ENCODE measurements at places on chromosomes 4 and X. TPM values are rescaled to one million over a fixed set of nuclear protein-coding genes. Genes with fewer than 3 reads are reported as not detected.

- no peak overlapping the region for H3K27ac ChIP-seq
- no peak for DNase-seq
- H3K4me3 ChIP-seq: no peak overlapping the region
- H3K4me1 ChIP-seq: peaks cover 2% of the 10 kb centered on the region
- H3K36me3 ChIP-seq: no peaks in the 10 kb centered on the region
These were observed 4.0 kb downstream of the MFAP3L start for GRCh38 chr4:170022211-170022610.

- H3K27ac ChIP-seq: no peak overlapping the region
- peaks cover 3% of the 10 kb centered on the region for H3K4me1 ChIP-seq
- peaks cover 11% of the 10 kb centered on the region for H3K36me3 ChIP-seq
- no peak overlapping the region for H3K4me3 ChIP-seq
- peaks cover 3% of the 10 kb centered on the region for H3K27me3 ChIP-seq
- no peak for DNase-seq
These were observed 58.4 kb upstream of the TET2 start for GRCh38 chr4:105088110-105088879.

DNA sequence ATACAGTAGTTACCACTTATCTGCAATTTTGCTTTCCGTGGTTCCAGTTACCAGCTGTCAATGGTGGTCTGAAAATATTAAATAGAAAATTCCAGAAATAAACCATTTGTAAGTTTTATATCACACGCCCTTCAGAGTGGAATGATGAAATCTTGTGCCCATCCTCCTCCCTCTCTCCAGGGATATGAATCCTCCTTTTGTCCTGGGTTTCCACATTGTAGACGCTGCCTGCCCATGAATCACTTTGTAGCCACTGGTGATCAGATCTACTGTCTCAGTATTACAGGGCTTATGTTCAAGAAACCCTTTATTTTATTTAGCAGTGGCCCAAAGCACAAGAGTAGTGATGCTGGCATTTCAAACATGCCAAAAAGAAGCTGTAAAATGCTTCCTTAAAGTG lies 198.6 kb downstream of the KCNIP4 start:
- DNase-seq: no peak
- H3K27me3 ChIP-seq: no peaks in the 10 kb centered on the region
- no peaks in the 10 kb centered on the region for H3K4me1 ChIP-seq
- H3K27ac ChIP-seq: no peak overlapping the region

GRCh38 chrX:16466640-16467432 lies 183.1 kb upstream of the S100G start:
- H3K27ac ChIP-seq: no peak overlapping the region
- no peaks in the 10 kb centered on the region for H3K36me3 ChIP-seq
- DNase-seq: no peak
- no peak overlapping the region for H3K4me3 ChIP-seq

DNA sequence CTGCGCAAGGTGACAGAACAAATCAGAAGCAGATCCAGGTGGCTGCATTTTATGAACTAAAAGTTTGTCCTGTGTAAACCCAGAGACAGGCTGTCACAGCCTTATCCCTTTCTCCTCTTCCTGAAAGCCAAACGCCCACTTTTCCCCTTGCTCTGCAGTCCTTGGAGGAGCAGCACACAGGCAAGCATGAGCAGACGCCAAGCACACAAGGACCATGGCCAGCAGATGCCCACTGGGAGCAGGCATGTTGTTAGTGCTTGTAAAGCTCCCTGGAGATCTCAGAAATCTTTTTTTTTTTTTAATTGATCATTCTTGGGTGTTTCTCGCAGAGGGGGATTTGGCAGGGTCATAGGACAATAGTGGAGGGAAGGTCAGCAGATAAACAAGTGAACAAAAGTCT lies 11.5 kb upstream of the HOPX start:
- H3K36me3 ChIP-seq: no peaks in the 10 kb centered on the region
- DNase-seq: no peak
- peaks cover 6% of the 10 kb centered on the region for H3K4me1 ChIP-seq
- peaks cover 4% of the 10 kb centered on the region for H3K27me3 ChIP-seq
- no peak overlapping the region for H3K27ac ChIP-seq

GRCh38 chr4:112296949-112297880 lies at the start of gene ALPK1:
Gene ALPK1, plus strand, starts transcription at chr4:112297369.
- peak within 1 kb of the TSS; percentile 85 for H3K27ac ChIP-seq
- no peaks in the 10 kb centered on the region for H3K36me3 ChIP-seq
- peaks cover 15% of the 10 kb centered on the region for H3K4me1 ChIP-seq
- H3K27me3 ChIP-seq: no peaks in the 10 kb centered on the region
- DNase-seq: no peak

DNA sequence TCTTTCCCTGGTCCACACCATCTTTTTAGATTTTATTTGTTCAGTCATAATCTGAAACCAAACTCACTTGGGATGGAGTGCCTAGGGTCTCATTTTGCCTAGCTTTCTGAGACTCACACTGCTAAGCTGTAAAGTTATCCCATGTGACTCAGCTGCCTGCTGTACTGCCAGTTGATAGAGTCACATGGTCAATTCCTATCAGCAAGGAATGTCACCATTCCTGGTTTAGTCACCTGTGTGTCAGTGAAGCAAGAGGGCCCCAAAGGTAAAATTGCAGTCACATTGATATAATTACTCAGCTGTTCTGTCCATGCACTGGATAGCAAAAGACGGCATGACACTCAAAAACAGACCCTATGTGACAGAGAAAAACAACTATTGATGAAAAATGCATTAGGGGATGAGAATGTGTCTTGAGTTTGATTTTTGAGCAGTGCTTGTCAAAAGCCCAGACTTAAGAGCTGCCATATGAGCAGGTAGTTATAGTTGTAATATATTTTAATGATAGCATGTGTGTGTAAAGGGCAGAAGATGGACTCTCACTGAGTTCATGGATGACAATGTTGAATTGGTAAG lies 413.2 kb downstream of the PPARGC1A start:
- H3K27me3 ChIP-seq: no peaks in the 10 kb centered on the region
- H3K4me1 ChIP-seq: no peaks in the 10 kb centered on the region

Gene HAND2
- not detected for total RNA-seq

DNA sequence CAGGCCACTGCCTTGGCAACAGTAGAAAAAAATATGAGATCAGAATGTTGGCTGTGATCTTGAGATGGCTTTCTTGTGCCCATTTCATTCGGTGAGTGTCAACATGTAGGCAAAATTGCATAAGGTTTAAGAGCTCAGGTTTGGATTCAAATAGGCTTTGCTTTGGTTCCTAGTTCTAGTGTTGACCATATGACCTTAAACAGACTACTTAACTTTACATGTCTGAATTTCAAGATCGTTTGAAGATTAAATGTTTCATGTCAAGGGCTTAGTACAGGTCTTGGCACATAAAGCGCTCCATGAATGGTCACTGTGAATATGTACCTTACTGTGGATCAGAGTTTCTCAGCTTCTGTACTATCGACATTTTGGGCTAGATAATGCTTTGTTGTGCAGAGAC lies 204.2 kb downstream of the MGST2 start:
- peaks cover 2% of the 10 kb centered on the region for H3K36me3 ChIP-seq
- no peak overlapping the region for H3K27ac ChIP-seq
- no peaks in the 10 kb centered on the region for H3K27me3 ChIP-seq
- no peak overlapping the region for H3K4me3 ChIP-seq

Gene ERAS
- total RNA-seq: not detected

Gene SLC2A9
- total RNA-seq: 1.6 TPM

GRCh38 chr4:178632415-178632814 lies 1190.2 kb upstream of the AGA start:
- no peaks in the 10 kb centered on the region for H3K36me3 ChIP-seq
- DNase-seq: no peak
- no peak overlapping the region for H3K4me3 ChIP-seq
- H3K27me3 ChIP-seq: no peaks in the 10 kb centered on the region
- H3K4me1 ChIP-seq: no peaks in the 10 kb centered on the region

Gene NALF2
- total RNA-seq: not detected

DNA sequence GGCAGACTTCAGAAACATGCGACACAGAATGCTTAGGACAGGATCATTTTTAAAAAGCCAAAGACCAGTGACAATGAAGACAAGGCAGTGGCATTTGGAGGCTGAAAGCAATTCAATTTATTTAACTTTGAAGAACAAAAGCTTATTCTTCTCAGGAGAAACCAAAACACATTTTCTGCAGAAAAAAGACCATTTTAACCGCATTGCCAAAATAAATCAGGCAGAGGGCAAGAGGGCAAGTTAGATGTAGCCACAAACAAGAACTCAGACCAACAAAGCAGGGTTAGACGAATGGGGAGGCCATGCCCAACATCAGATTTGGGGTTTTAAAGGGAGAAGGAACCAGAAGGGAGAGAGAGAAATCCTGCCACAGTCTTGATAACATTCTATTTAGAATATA lies 58.9 kb downstream of the RELL1 start:
- H3K4me3 ChIP-seq: no peak overlapping the region
- H3K36me3 ChIP-seq: peaks cover 47% of the 10 kb centered on the region
- peak overlapping the region; percentile 39 for H3K27ac ChIP-seq

DNA sequence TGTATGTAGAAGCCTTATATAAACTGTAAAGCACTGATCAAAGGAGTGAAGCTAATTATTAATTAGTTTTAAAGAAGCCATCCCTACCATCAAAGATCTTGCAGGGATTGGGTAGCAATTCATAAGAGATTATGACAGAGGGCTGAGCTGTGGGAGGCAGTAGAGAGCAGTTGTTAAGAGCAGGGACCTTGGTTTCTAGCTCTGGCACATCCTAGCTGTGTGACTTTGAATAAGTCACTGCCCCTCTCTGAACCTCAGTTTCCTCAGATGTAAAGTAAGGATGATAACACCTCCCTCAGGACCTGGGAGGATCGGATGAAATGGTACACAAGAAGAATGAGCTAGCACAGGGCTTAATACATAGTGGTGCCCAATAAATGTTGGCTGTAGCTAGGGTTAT lies 45.4 kb downstream of the APLN start:
- no peaks in the 10 kb centered on the region for H3K36me3 ChIP-seq
- DNase-seq: no peak
- H3K4me3 ChIP-seq: no peak overlapping the region
- H3K4me1 ChIP-seq: peaks cover 8% of the 10 kb centered on the region
- peaks cover 3% of the 10 kb centered on the region for H3K27me3 ChIP-seq
- no peak overlapping the region for H3K27ac ChIP-seq

- DNase-seq: no peak
- no peaks in the 10 kb centered on the region for H3K4me1 ChIP-seq
- H3K27me3 ChIP-seq: peaks cover 4% of the 10 kb centered on the region
- no peak overlapping the region for H3K27ac ChIP-seq
These were observed 34.6 kb upstream of the TMPRSS11D start for GRCh38 chr4:67918428-67918827.

DNA sequence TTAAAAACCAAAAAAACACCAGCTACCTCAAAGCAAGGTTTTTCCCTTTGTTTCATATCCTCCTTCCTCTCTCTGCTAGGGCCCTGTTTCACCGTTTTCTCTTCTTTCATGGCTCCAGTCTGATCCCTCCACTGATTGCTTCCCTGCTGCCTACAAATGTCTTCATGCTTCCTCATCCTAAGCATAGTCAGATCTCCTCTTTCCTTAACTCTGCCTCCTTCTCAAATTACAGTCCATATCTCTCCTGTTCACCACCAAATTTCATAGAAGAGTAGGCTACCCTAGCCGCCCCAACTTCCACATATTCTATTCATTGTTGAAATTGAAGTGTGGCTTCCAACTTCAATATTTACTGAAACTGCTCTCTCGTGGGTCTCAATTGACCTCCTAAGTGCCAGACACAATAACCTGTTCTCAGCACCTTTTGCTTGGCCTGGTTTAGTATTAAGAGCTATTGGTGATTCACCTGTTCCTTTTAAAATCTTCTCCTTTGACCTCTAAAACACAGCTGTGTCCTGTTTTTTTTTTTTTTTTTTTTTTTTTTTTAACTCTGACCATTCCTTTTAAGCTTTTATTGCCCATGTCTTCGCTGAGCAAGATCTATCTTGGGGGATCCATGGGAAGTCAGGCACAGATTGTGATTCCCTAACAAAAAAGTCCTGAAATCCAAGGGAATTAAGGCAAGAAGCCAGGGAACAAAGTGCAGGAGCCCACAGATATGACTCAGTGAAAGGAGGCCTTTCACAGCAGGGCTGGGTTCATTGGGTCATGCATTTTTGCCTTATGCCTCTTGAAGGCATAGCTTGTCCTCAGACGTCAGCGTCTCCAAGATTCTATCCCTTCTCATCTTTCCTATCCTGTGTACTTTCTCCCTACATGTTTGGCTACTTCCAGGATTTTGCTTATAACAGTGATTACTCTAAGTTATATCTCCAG lies 85.4 kb downstream of the RPS3A start:
- H3K4me3 ChIP-seq: no peak overlapping the region
- H3K4me1 ChIP-seq: no peaks in the 10 kb centered on the region
- no peak for DNase-seq
- peaks cover 8% of the 10 kb centered on the region for H3K27me3 ChIP-seq
- H3K27ac ChIP-seq: no peak overlapping the region

Gene LIMCH1
- total RNA-seq: not detected

Gene DOCK11
- total RNA-seq: 80.4 TPM

GRCh38 chr4:6962211-6963041 lies 52.8 kb downstream of the TBC1D14 start:
- H3K36me3 ChIP-seq: no peaks in the 10 kb centered on the region
- no peak overlapping the region for H3K4me3 ChIP-seq
- H3K27me3 ChIP-seq: no peaks in the 10 kb centered on the region
- H3K27ac ChIP-seq: no peak overlapping the region
- no peak for DNase-seq

Gene STK32B
- total RNA-seq: not detected

Gene DOK7
- total RNA-seq: not detected

GRCh38 chr4:62285026-62285425 lies 1084.9 kb downstream of the ADGRL3 start:
- H3K4me3 ChIP-seq: no peak overlapping the region
- H3K4me1 ChIP-seq: no peaks in the 10 kb centered on the region
- H3K36me3 ChIP-seq: no peaks in the 10 kb centered on the region
- no peak for DNase-seq

Gene CTBP1
- total RNA-seq: 211 TPM

All from activated naive CD8-positive, alpha-beta T cell treated with anti-CD3 and anti-CD28 coated beads, Interleukin-2, amount 10 ng/mL, durations not matched to agents 7 days and 5 days (primary cell).